ENCODE measurements at places on chromosomes 12 and 14.

DNA sequence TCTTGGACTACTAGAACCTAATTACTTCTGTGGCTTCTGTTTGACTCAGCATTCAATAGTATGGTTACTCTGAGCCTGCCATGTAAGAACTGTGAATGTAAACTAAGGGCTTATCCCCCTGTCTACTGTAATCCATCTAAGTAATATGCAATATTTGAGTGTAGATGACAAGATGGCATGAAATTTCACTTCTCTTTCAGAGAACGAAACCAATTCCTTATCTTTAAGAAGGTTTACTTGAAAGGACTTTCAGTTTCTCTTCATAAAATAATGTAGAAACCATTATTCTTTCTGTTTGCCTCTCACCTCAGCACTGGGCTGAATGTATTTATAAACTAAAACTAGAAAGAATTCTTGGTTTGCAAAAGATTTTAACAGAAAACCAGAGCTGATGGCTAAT is 60.4 kb upstream of the ARID2 start:
- DNase-seq = no peak

DNA sequence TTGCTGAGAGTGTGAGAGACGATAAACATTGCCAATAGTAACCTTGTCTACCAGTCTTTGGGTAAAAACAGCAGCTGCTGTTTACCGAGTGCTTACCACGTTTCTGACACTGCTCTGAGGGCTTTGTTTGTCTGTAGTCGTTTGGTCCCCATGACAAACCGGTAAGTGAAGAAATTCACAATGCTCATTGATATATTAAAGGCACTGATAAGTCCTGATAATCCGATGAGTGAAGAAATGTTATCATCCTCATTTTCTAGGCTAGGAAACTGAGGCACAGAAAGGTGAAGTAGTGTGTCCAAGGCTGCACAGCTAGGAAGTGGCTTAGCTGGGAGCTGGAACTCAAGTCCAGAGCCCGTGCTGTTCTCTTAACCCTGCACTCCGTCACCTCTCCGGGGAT is 138.6 kb downstream of the SCARB1 start:
- DNase-seq = no peak

DNA sequence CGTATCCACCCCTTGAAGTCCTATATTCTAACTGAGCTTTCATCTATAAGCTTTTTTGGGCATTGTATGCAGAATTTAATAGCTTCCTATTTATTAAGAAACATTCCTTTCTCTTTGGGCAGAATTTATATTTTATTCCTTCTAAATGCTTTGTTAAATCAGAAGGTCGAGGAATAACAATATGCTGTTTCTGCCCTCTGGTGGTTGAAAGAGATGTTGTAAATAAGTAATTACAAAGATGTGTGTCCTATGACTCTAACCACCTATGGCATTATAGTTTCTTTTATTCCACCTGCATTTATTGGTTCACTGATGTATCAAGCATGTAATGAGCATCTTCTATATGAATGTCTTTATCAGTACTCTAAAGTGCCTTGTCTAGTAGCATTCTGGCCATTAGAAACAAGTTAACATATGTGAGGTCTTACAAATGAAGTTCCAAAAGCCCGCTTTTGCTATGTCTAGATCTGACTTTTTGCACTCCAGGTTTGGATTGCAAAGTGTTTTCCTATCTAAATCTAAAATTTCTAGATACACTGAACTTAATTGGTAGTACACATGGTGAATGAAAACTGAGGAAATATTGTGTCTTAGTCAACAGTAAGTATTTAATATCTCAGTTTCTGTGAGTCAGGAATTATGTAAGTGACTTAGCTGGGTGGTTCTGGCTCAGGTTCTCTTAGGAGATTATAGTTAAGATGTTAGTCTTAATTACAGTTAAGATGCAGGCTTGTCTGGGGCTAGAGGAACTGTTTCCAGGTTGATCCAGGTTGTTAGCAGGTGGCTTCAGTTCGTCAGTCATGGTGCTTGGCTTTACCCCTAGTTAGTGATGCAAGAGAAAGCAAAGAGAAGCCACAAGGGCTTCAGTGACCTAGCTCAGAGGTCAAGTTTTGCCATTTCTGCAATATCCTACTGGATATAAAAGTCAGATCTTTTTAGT is 57.5 kb downstream of the PLEKHA5 start:
- peak; percentile 23 for DNase-seq

DNA sequence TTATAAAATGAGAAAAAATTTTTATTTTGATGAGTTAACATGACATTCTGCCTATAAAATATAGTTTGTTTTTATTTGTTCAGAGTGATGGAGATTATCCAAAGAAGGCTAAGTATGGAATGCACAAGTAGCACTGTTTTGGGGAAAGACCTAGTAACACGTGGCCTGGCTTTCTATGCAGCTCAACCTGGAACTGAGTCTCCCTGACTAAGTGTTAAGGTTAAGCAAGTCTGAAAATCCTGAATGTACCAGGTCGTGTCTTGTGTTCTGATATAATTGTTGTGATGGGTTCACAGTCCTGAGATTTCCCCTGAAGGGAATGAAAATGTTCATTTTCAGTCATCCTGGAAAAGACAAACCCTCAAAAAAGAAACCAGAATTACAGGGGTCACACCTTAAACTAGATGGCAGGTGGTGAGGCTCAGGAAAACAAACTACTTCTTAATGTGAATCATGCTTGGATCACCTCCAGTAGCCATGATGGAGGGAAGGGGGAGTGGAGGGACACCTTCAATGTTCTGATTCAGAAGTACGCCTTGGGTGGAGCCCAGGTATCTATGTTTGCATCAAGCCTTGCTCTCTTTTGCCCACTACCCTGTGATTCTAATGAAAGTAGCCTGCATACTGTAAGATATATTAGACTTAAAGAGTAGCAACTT is 236.8 kb downstream of the ALX1 start:
- DNase-seq = no peak

DNA sequence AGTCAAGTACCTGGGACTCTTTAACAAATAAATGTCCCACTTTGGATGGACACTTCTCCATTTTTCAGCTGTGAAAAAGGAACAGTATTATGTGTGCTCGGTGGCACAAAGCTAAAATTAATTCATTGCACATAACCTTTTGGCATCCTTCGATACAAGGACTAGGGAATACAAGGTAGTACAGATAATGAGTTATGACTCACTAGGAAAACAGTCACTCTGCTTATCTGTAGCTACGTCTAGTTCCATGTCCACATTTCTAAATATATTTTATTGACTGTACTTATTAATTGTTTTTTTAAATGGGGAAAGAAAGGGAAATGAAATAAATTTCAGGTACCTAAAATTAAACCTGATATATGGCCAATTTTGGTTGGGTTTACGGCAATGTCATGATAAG is 35.2 kb upstream of the RIC8B start:
- DNase-seq = no peak

- no peak for DNase-seq
Observed at GRCh38 chr12:22014783-22015144, 31.3 kb upstream of the CMAS start.

DNA sequence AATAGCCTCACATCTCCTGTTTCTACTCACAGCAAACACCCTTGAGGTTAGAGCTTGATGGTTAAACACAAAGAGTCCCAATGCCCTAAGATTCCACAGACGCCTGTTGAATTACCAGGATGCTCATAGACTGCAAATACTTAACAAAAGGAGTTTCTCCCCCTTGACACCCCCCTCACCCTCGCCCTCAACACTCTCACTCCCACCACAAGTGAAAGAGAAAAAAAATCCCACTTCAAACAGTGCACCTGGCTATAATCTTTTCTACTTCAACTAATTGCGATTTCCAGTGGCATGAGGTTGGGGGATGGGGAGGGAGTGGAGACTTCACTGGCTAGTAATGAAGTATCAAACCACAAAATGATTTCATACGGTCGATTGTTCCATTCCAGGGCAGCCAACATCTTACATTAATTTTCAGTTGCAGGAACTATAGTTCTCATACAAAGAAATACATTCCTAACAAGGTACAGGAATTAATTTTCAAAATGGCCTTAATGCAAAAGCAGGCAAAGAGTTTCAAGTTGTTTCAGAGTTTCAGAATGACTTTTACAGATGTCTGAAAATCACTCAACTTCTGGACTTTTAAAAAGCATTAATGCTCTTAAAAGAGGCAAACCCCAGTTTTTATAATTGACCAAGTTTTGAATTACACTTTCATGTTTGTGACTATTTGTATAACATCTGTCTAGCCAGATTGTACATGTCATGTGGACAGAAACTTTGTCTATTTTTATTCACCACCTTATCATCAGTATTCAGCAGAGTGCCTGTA is 390.7 kb downstream of the C12orf75 start:
- DNase-seq = no peak

DNA sequence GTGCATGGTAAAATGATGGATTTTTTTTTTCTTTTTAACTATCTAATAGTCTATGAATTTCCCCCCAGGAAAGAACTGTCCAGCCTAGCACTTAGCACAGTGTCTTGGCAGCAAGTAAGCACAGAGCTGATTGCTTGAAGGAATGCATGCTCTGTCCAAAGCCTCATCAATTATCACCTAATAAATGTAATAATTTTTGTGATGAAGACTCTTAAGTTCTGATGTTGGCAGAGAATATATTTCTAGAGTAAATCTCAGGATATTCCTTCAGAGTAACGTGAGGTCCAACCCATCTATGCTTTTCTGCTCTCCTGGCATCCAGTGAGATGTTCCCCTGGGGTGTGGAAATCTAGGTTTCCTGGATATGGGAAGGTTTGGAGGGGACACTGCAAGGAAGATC is 152.4 kb downstream of the TMX1 start:
- no peak for DNase-seq

DNA sequence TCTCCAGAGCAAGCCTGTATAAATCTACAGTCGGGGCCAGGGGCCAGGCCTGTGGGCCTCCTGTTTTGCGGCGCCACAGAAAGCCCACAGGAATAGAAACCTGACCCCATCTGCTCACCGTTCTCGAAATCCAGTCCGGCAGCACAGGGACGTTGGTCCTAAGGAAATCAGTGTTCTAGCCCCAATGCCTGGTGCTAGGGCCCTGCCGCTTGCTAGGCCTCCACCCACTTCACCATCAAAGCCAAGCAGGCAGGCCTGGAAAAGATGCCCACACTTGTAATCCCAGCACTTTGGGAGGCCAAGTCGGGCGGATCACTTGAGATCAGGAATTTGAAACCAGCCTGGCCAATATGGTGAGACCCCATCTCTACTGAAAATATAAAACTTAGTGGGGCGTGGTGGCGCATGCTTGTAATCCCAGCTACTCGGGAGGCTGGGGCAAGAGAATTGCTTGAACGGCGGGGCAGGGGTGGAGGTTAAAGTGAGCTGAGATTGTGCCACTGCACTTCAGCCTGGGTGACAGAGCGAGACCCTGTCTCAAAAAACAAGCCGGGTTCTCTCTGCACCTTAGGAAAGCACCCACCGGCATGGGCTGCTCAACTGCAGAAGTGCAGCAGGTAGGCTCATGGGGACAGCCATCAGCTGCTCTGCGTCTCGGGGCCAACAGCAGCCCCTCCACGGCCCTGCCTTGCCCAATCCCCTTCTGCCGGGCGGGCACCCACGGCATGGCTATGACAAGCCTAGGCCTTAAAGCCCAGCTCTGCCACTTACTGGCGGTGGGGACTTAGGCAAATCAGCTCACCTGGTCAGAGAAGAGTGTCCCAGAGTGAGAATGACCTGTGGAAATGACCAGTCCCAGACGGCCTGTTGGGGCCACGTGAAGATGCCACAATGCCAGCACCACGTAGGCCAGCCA is 47.4 kb downstream of the VWF start:
- no peak for DNase-seq

GRCh38 chr14:34792598-34792997 is 78.2 kb upstream of the CFL2 start:
- DNase-seq = no peak

DNA sequence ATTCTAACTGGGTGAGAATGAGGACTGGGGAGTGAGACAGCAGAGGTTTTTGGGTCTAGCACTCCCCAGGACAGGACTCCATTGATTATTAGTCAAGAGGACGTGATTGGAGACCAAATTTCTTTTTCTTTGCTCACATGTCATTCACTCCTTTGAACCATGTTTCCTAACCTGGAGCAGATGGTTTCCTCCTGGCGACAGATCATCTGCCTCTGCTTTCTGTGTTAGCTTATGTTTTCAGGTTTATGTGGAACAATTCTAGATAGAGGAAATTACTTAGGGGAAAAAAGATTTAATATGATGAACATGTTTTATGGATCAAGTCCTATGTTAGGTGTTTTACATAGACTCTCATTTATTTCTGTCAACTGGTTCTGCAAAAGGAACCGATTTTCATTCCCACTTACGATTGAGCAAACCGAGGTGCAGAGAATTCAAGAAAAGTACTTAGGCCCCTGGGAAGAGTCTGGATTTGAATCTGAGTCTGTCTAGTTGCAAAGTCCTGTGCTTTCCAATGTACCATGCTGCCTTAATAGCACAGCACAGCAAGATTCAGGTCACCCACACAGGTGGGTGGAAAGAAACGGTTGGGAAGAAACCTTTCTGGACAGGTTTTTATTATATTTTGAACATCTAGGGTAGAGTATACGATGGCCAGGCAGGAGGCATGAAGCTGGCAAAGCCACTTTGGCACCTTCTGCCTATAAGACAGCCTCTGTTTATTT is 30.8 kb downstream of the SMOC1 start:
- DNase-seq = no peak

- no peak for DNase-seq
Observed at GRCh38 chr12:87127272-87127671, 871.1 kb upstream of the MGAT4C start.

DNA sequence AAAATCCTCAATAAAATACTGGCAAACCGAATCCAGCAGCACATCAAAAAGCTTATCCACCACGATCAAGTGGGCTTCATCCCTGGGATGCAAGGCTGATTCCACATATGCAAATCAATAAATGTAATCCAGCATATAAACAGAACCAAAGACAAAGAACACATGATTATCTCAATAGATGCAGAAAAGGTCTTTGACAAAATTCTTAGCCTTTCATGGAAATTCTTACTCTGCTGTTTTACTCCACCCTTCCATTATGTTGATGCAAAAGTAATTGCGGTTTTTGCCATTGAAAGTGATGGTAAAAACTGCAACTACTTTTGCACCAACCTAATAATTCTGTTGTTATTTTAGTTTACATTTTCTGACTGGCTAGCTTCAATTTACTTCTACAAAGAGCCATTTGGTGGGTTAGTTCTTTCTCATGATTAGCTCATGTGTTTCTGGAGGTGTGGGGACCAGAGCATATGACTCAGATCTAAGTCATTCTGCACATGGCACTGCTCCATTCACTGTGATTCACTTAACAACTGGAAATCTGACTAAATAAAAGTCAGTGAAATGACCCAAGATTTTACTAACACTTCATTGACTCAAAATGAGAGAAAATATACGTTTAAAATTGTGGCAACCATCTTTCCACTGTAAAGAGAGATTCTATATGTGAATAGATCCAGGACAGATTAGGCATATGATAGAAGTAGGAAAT is 99.9 kb downstream of the TMTC3 start:
- DNase-seq = no peak

GRCh38 chr12:31834150-31834549 is 105.3 kb upstream of the AMN1 start:
- no peak for DNase-seq

GRCh38 chr14:77580964-77581505 is 35.4 kb downstream of the SPTLC2 start:
- DNase-seq = no peak

DNA sequence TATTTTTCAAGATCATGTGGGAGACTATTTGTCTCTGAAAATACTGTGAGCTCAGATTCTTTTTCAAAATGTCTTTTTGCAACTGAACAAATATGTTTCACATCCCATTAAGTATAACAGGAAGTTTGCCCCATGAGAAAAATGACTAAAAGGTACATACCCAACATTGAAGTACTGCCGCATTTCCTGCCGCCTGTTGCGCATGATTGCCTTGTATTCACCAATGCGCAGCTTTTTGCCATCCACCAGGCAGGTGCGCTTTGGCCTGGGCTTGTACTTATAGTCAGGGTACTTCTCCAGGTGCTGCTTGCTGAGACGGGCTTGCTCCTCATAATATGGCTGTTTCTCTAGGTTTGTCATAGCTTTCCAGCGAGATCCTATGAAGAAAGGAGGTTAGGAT is 413.2 kb downstream of the SOX5 start:
- DNase-seq = no peak

Measured in NCI-H526 treated with DMSO at 0.1 percent for 48 hours (cell line).